ENCODE measurements at places on chromosomes 3 and 15.

- DNase-seq = no peak
Observed at GRCh38 chr3:2851835-2852234, 258.3 kb downstream of the IL5RA start.

DNA sequence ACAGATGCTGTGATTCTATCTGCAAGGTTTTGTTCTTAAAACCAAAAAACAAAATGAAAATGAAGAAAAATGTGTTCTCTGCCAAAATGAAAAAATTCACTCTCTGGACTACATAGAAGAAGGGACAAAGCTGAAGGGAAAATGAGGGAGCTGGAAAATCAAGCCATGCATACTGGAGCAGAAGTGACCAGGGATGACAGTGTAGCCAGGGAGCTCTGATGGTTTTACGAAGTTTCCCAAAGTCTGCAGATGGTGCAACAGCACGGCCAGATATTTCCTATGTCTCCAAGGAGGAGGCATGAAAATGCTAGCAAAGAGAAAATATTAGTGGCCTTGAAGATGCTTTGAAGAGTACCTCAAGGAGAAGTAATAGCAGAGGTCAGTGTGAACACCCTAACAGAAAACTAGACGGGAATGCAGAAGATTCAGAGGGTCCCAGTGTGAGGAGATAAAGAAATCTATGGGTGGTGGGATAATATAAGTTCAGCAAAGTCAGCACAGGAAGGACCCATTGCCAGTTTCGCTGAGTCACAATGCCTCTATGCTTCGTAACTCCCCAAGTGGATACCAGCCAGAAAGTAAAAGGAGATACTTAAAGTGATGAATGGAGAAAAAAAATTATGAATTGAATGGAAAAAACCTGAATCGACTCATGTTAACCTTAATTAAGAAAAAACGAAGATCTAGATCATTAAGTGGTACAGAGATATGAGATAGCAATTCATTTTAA lies 39.0 kb upstream of the POMGNT2 start:
- no peak for DNase-seq

- no peak for DNase-seq
Observed at GRCh38 chr3:177832880-177833279, 635.6 kb upstream of the TBL1XR1 start.

DNA sequence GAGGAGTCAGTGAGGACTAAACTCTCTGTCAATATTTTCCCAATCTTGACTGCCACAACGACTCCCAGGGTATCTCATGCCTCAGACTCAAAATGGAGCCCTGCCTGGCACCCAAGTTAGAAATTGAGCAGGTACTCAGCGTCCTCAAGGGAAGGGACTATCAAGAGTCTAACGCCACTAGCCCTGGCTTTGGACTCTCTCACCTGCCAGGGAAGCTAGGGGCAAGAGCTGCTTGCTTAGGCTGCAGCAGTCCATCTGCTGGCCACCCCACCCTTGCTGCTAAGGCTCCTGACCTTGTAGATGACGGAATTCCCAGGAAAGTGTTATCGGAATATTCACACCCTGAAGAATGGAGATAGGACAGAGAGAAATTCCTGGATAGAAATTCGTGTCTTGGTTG lies 33.0 kb downstream of the ZIC4 start:
- no peak for DNase-seq

DNA sequence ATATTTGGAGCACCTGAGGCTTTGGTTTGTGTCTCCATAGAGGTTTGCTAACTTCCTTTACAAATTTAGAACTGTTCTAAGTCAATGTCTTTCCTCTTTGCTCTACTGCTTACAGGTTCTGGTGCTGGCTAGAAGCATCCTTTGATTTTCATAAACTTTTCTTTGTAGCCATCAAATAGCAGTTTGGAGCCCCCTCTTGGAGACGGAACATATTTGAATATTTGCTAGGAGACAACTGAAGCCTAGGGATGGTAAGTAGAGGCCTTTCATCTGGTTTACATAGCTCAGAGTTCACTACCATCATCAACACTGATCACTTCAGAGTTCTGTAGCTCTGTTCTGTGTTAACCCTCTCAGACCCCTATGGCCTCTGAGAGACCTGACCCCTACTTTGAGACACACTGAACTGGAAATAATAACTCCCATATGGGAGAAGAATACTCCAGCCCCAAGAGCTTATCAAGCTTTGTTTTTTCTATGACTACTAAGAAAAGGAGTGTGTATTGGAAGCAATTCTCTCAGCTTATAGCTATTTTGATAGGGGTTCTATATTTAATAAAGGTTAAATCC lies 420.4 kb downstream of the EPHA3 start:
- DNase-seq = no peak

- DNase-seq = no peak
Observed at GRCh38 chr3:129936757-129937156, 37.8 kb upstream of the TRH start.

- DNase-seq = no peak
Observed at GRCh38 chr3:111568911-111569310, 26.2 kb downstream of the ZBED2 start.

DNA sequence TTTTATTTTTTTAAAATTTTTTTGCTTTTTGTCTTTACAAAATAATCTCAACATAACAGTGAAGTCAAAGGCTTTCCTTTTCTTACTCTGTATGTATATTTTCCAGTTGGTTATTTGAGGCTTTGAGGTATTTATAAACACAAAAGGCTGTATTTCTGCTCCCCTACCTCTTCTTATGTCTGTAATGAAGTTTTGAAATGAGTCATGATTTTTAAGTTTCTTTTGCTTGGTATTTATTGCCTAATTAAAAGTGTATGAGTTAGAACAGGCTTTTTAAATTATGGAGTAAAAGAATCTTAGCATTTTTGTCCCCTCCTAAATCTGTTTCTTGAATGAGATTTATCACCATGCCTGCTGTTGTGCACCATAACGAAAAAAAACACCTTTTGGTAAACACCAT lies 66.0 kb downstream of the DCUN1D1 start:
- no peak for DNase-seq

GRCh38 chr15:55721554-55722185 lies 21.3 kb downstream of the PRTG start:
- DNase-seq = no peak

- no peak for DNase-seq
Observed at GRCh38 chr3:77329116-77329515, 289.2 kb downstream of the ROBO2 start.

DNA sequence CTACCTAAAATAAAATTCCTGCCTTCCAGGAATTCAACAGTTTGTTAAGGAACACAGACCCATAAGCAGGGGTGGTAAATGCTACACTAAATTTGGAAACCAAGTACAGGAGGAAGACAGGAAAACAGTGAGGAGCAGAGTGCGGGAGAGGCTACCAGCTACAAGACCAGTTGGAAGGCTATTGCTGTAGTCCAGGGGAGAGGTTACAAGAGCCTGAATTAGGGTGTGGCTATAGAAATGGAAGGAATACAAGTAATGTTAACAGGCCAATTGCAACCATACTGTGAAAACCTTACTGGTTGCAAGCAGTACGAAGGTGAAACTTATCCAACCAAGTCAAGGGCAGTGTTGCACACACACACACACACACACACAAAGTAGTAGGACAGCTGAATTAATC lies 880 bp upstream of the ARMC8 start:
- no peak for DNase-seq

DNA sequence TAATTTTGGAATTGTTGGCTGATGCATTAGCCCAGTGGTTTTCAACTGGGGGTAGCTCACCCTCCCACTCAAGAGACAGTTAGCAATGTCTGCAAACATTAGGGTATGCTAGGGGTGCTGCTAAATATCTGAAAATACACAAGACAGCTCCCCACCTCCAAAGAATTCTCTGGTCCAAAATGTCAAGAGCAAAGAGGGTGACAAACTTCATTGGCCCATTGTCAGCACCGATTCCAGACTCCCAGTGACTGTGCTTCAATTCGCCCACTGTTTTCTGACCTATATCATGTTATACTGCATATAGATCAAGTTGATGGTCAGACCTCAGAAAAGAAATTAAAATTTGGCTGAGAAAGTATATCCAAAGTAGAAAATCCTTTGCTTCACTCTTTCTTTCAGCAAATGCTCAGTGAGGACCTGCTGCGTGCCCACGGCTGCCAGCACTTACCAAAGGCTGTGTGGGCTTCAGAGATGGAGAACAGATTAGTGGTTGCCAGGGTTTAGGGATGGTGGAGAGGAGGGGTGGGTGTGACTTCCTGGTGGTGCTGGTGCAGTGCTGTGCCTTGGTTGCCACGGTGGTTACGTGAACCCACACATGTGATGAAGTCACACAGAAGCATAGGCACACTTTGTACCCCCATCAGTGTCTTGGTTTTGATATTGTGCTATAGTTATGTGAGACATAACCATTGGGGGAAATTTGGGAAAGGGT lies 204.0 kb downstream of the PLCL2 start:
- DNase-seq = no peak

DNA sequence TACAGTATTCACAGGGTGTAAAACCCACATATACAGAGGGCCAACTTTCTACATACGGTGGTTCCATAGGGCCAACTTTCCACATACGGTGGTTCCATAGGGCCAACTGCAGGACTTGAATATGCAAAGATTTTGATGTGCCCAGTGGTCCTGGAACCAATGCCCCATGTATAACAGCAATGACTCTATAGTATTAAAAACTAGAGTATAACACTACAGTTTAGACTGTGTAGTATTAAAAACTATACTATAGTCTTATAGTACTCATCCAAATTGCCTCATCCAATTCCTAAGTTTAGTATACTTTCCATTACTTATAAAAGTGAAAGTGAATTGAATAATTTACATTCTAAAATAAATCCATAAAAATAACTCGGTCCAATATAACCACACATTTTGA lies 75.9 kb downstream of the GSK3B start:
- DNase-seq = no peak

GRCh38 chr3:73727854-73728253 lies 103.1 kb upstream of the PDZRN3 start:
- DNase-seq = no peak

GRCh38 chr15:26698555-26698954 lies 74.3 kb downstream of the GABRB3 start:
- no peak for DNase-seq

GRCh38 chr3:195095035-195095703 lies 175.8 kb downstream of the XXYLT1 start:
- no peak for DNase-seq

GRCh38 chr3:150203273-150203672 lies 204.8 kb upstream of the TSC22D2 start:
- DNase-seq = no peak

DNA sequence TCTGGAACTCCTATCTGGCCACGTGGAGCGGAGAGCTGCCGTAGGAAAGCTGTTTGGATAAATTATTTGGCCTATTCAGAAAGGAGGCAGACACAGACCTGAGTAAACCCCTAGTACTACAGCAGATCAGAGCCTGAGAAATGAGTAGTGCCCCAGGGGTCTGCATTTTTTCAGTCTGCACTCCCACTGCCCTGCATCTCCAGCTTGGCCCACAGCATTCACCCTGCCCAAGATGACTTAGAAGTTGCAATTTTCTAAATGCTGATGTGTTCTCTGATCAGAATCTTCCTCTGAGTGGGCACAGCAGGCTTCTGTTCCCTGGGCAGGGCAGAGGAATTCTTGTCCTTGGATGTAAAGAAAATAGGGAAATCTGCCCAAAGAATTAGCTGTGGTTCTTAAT lies 55.1 kb upstream of the PIK3CB start:
- DNase-seq = no peak

DNA sequence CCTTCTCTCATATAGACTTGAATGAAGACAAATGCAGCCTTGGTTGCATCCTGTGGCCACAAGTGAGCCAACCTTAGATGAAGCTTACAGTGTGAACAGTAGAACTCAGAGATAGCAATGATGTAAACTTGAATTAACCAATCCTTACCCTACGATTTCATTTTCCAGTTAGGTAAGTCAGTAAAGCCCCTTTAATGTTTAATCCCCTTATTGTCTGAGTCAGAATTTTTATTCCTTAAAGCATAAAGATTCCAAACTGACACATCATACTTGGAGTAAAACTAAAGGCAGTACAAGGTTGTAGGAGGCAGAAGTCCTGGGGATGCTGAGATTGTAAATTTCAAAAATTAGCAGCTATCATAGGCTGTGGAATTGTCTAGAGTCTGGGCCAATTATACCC lies 507.8 kb upstream of the DPH6 start:
- DNase-seq = no peak

DNA sequence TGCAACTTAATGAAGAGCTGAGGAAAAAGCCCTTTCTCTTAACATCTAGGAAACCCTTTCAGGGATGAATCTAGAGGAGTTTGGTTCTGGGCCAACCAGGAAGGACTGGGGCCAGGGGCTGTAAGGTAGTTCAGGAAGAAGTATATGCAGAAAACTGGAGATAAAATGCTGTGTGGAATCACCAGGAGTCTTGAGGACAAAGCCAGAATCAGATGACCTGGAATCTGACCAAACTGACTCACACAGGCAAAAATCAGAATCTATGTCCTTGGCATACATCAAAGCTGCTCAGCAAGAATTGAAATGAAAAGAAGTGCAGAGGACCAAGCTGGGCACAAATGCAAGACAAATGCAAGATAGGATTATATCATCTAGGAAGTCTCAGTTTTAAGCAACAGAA lies 59.4 kb upstream of the ATP2C1 start:
- DNase-seq = no peak

Data from HuH-7.5 (cell line).